ENCODE measurements at places on chromosomes 3 and 15.

- no peak for DNase-seq
Observed at GRCh38 chr3:159239059-159239458, 437.2 kb downstream of the MFSD1 start.

GRCh38 chr3:192706272-192706671, 21.1 kb downstream of the FGF12 start:
- no peak for DNase-seq

DNA sequence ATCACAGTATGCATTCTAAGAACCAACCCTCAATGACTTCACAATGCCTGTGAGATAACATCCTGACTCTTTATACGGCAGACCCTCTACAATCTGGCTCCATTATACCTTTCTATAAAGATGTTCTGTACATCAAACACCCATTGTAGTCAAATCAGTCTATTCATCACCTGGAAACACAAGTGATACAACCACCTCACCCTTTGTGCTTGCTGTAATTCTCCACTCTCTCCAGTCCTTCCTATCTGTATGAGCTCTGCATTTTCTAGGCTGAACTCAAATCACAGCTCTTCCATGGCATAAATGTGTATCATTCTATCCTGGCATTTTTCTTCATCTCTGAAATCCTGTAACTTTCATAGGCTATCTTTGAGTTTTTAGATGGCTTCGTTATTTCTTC, 539.4 kb downstream of the GRM7 start:
- DNase-seq, result no peak

DNA sequence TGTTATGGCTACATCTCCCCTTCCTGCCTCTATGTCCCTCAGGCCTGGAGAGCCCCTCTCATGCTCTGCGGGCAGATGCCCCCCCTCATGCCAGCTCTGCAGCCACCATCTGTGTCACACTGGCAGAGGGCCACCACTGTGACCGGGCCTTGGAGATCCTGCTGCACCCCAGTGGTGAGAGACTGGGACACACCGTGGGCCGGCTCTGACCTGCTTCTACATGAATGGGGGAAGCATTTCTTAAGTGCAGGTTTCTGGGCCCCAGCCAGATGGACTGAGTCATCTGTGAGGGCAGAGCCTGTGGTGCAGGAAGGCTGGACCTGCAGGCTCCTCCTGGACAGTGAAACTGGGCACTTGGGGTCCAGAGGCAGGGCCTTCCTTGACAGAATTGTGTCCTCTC, 4.8 kb downstream of the VWA5B2 start:
- no peak for DNase-seq

GRCh38 chr15:70035051-70035718, 62.5 kb downstream of the TLE3 start:
- no peak for DNase-seq

DNA sequence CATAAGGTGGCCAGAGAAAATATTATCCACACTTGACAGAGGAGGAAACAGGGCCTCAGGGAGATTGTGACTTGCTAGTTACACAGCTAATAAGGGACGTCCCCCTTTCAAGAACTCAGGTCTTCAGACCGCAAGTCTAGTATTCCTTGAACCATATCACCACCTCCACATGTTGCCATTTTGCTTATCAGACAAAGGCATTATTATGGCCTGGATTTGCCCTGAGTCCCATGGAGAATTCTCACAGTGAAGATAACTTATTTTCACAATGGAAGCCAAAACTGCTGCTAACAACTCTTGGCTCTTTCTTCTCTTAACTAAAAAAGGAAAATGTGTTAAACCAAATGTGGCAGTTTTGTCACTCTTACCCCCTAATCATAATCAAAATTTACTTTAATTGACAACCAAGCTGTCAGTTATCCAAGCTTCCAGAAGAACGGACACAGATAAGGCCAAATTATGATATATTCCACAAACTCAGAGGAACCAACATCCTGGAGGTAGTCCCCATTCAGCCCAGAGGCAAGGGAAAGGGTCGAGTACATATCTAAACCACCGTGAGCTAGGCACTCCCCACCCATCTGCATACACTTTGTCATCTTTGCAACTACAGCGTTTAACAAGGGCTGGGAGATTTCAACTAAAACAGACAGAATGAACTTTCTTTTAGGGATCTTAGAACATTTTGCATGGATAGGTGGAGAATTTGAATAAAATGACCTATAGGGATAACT, 63.6 kb upstream of the THBS1 start:
- no peak for DNase-seq

GRCh38 chr3:27657871-27658270, 64.3 kb downstream of the EOMES start:
- DNase-seq, result no peak

DNA sequence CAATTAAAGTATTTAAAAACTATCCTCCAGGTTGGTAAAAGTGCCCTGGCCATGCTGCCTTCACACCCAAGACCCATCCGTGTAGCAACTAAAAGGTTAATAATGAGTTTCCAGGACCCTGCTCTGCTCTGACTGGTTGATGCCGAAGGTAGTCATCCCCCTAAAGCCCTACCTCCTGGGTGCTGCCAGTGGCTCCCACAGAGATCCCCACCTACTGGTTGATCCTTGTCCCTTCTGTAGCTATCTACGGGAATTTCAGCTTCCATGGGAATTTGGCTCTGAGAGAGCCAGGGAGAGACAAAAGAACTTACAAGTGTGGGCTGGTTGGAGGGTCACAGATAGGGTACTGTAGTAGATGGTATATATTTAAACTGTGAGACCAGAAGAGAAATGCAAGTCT, 110.6 kb upstream of the NANOGP8 start:
- DNase-seq, result no peak

GRCh38 chr3:136802481-136802996, 16.4 kb upstream of the SLC35G2 start:
- no peak for DNase-seq

DNA sequence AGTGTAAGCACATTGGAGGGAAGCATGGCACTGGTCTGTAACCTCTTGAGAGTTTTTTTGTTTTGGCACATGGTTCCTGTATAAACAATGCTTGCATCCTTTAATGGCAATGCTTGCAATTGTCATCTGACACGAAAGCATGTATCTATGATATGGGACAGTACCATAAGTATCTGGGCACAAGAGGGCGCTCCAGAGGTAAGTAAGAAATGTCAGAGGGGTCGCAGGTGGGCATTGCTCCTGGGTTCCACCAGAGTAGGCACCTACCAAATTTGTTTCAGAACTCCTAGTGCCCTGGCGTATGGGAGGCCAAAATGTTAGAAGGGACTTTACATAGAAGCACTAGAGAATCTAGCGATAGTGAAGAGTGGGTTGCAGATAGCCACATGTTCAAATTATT, 58.7 kb upstream of the BCHE start:
- DNase-seq, result no peak

GRCh38 chr3:170889132-170889531, 19.1 kb upstream of the RPL22L1 start:
- no peak for DNase-seq

DNA sequence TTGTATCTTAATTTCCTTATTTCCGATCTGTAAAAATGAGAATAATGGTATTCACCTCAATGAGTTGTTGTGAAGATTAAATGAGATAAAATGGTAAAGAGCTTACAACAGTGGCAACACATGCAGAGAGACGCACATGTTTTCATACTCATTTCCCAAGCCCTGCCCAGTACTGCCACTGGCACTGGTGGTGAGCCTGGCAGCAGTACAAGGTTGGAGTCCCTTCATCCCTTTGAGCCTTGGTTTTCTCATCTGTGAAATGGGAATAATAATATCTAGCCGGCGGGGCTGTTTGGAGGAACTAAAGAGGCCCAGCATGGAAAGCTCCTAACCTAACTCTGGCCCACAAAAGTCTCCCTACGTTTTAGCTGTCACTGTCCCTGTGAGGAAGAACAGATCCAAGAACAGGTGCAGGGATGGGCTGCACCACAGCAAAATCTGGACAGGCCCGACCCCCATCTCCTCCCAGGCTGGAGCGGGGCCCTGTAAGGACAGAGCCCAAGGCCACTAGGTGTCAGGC, 866 bp upstream of the CD276 start:
- DNase-seq, result no peak

DNA sequence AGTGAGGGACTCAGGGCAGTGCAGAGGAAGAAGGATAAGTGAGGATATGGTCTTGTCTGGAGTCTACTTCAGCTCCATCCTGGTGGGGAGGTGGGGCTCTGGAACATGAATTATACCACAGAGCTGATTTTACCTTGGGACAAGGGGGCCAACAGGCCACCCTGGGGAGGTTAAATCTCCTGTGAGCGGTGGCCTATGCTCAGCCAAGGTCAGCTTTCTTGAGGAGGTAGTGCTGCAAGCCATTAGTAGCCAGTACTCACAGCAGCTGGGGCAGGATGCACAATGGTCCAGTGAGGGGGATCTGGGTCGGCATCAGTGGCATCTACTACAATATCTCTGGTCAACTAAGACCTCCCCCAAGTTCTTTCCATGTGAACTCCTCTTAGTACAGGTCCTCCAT, 49.7 kb downstream of the XYLB start:
- DNase-seq, result no peak

GRCh38 chr3:104578558-104578957, 788.2 kb upstream of the ALCAM start:
- DNase-seq, result no peak

DNA sequence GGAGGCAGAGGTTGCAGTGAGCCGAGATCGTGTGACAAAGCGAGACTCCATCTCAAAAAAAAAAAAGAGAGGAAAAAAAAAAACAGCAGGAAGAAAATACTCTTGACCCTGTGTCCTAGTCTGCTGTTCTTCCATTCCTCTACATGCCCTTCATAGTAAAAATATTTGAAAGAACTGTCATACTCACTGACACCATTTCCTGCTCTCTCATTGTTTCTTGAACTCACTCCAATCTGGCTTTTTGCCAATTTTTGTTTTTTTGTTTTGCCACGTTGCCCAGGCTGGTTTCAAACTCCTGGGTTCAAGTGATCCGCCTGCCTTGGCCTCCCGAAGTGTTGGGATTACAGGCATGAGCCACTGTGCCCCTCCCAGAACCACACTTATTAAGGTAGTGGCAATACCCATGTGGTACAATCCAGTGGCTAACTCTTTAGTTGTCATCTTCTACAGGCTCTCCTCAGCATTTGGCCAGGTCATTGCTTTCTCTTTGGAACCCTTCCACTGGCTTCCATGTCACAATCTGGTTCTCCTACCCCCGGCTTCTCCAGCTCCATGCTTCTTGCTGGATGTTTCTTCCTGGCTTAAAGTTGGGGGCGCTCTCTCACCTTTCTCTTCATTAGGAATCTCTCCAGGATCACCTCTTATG, 238.2 kb upstream of the C2CD4B start:
- DNase-seq, result no peak

DNA sequence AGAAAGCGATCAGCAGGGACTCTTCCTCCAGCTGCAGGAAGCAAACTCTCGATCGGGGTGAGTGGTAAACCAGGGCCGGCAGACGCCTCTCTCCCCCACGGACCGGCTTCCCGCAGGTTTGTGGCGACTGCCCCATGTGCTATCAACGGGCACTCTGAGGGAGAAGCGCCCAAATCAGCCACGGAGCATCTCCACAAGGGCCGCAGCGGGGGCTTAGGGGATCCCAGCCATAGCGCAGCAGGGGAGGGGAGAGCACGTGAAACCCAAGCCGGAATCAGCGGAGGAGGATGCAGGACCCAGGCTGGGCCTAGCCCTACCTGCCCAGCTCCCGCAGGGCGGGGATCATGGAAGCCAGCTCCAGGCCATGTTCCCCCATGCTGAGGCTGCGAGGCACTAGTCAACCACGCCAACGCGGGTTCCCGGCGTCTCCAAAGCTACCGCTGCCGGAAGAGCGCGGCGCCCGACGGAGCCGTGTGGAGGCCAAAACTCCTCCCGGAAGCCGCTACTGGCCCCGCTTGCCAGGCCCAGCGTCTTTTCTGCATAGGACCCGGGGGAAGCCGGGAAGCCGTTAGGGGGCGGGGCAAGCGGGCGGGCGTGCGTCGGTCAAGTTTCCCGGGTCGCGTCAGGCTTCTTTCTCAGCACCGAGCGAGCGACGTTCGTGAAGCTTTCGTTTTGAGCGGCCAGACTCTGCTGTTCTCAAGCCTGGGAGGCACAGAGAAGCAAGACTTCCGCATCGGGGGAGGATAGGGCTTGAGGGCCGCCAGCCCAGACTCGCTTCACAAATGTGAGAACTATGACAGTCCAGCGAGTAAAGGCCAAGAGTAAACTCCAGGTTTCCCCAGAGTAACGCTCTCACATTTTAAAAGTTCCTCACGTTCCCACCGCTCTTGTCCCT, at the start of gene ATR:
Gene ATR (minus strand): TSS at position 405 of the 895 bp plus-strand sequence. CDS start 29 bp downstream, at position 376.
- peak; percentile 87 for DNase-seq

DNA sequence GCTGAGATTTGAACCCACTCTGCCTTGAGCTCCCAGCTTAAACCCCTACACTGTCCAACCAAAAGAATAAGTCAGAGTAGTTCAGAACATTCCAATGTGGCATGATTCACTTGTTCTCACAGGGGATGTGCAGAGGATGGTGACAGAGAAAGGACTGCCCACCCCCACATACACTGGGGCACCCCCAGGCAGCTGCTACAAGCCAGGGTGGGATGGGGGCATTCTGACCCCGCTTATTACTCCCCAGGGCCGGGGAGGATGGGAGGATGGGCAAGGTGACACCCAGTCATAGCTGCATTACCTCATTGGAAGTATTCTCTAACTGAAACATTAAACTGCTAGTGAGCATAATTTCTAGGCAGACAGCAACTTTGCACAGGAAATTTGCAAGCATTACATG, 126.0 kb upstream of the PRR20G start:
- no peak for DNase-seq

DNA sequence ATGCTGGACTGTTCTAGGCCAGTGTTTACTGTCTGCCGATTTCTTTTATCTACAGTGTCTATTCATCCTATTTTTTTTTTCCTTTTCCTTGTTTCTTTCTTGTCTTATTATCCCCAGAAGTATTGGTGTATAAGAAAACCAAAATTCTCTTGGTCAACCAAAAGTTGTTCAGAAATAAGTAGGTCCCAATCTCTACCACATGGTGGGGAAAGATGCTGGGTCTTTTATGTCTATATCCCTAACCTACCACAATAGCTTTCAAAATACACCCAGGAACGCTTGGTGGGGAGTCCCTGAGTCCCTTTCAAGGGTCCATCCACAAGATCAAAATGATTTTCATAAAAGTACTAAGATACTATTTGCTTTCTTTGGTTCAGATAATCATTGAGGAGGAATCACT, 225.6 kb downstream of the CLSTN2 start:
- no peak for DNase-seq

GRCh38 chr3:14235912-14236295, 57.3 kb downstream of the LSM3 start:
- DNase-seq, result no peak

- no peak for DNase-seq
Observed at GRCh38 chr15:55768670-55769185, 25.8 kb upstream of the PRTG start.

- DNase-seq, result peak; percentile 69
Observed at GRCh38 chr3:122793568-122794416, at the start of gene HSPBAP1. Gene HSPBAP1 (minus strand): TSS chr3:122793831. CDS start chr3:122793680, 151 bp downstream.

- no peak for DNase-seq
Observed at GRCh38 chr3:62795978-62796657, 79.1 kb downstream of the CADPS start.

DNA sequence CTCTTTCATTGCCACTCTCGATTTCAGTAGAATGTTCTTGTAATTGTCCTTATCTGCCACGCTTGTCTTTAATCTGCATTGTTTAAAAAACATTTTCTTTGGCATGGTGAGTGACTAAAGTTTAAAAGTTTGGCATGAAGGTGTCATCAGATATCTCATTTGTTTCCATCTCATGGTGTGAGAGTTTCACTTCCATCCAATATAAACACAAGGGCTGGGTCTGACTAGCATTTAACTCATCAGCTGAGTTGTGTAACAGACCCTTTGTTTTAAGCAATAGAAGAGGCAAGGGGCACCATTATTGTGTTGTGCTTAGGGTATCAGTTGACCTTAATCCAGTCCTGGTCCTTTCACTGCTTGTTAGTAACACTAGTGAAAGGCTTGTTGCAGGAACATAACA, 49.9 kb upstream of the IL12A start:
- DNase-seq, result no peak

Data from LNCaP clone FGC (cell line).